ENCODE measurements at places on chromosomes 16 and 17. TPM values are rescaled to one million over a fixed set of nuclear protein-coding genes. Genes with fewer than 3 reads are reported as not detected.

DNA sequence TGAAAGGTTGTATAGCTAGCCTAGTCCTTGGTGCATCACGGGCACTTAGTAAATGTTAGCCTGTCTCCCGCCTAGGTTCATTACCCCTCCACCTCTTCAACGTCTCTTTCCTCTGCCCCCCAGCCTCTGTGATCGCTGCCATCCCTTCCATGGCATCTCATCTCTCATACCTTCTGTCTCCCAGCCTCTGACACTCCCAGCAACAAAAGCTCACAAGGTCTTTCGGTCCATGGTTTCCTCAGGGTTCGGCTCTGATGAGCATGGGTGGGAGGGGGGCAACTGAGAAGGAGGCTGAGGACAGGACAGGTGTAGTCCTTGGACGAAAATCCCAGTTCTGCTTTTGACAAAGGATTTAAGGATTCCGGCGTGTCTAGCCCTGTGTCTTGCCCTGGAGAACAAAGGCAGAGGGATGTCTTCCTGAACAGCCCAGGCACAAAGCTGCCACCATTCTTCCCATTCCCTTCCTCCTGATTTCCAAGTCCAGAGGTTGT is 16.7 kb downstream of the CCR7 start:
- H3K4me3 ChIP-seq = no peak overlapping the region
- no peaks in the 10 kb centered on the region for H3K4me1 ChIP-seq
- no peak overlapping the region for H3K27ac ChIP-seq
- no peak for DNase-seq
- H3K36me3 ChIP-seq = no peaks in the 10 kb centered on the region
- H3K27me3 ChIP-seq = no peaks in the 10 kb centered on the region

DNA sequence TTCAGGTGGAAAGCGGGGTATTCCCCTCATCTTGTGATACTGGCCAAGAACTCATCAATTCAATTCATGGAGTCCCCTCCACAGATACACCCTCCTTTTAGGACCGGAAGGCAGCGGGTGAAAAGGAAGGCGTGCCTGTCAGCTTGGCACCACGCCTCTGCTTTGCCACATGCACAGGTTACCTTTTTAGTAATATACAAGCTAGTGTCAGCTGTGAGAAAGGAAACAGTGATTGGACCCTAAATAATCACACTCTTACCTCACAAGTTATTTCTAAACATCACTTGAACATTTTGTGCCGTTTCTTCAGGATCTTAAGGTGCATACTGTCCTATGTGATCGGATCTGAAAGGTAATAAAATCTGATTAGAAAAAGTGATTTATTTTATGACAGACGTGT is 15.7 kb downstream of the ZDHHC7 start:
- H3K36me3 ChIP-seq = peaks cover 15% of the 10 kb centered on the region
- H3K4me1 ChIP-seq = 0 out of 2 replicates have a peak, but pooled peaks cover 3% of the 10 kb centered on the region
- no peaks in the 10 kb centered on the region for H3K27me3 ChIP-seq
- DNase-seq = no peak
- H3K4me3 ChIP-seq = no peak overlapping the region

TLCD2 gene
- 1.4 TPM for total RNA-seq

TEDC2 gene
- total RNA-seq = 54.2 TPM

GPS2 gene
- 67.0 TPM for total RNA-seq

All from H1 (cell line).